ENCODE measurements at places on chromosomes 13 and 19. TPM values are rescaled to one million over a fixed set of nuclear protein-coding genes. Genes with fewer than 3 reads are reported as not detected.

The CGB7 gene
- not detected for total RNA-seq

The LRRC8E gene
- total RNA-seq = not detected

The GIPC3 gene
- total RNA-seq = 0.48 TPM

The ZNF805 gene
- total RNA-seq = 8.1 TPM

The C2CD4C gene
- total RNA-seq = 0.09 TPM

The MUC16 gene
- total RNA-seq = not detected

The BRCA2 gene
- total RNA-seq = 25.3 TPM

The NCR1 gene
- total RNA-seq = not detected

The CGB8 gene
- not detected for total RNA-seq

The FPR3 gene
- not detected for total RNA-seq

The SHISA7 gene
- total RNA-seq = not detected

The MLNR gene
- total RNA-seq = not detected

The SMIM24 gene
- total RNA-seq = 1.3 TPM

The PSENEN gene
- total RNA-seq = 42.0 TPM

The RNF225 gene
- 0.27 TPM for total RNA-seq

The ZNF229 gene
- total RNA-seq = 0.07 TPM

The FLT1 gene
- 1.1 TPM for total RNA-seq

The PRR12 gene
- 43.3 TPM for total RNA-seq

The TEX29 gene
- 0.27 TPM for total RNA-seq

The IGFL1 gene
- total RNA-seq = not detected

The SSBP4 gene
- total RNA-seq = 178 TPM

The MAST1 gene
- 0.73 TPM for total RNA-seq

The SCN1B gene
- 0.52 TPM for total RNA-seq

The ATP4A gene
- total RNA-seq = not detected

The GRK1 gene
- 0.05 TPM for total RNA-seq

The VSTM2B gene
- total RNA-seq = not detected

Measured in T-helper 2 cell treated with Interferon-gamma antibody and Interleukin-4, amounts not matched to agents 100 ng/mL and 5 ng/mL, for 36 hours (primary cell).